ENCODE measurements at places on chromosomes 11 and 22. TPM values are rescaled to one million over a fixed set of nuclear protein-coding genes. Genes with fewer than 3 reads are reported as not detected.
A peak's percentile ranks its signal among the peaks of the same experiment; 100 is the strongest.

DGCR6 gene
- total RNA-seq = 8.0 TPM

GRCh38 chr11:83310718-83311117, 24.6 kb upstream of the CCDC90B start:
- no peak for DNase-seq

PGA4 gene
- total RNA-seq = 0.57 TPM

DNA sequence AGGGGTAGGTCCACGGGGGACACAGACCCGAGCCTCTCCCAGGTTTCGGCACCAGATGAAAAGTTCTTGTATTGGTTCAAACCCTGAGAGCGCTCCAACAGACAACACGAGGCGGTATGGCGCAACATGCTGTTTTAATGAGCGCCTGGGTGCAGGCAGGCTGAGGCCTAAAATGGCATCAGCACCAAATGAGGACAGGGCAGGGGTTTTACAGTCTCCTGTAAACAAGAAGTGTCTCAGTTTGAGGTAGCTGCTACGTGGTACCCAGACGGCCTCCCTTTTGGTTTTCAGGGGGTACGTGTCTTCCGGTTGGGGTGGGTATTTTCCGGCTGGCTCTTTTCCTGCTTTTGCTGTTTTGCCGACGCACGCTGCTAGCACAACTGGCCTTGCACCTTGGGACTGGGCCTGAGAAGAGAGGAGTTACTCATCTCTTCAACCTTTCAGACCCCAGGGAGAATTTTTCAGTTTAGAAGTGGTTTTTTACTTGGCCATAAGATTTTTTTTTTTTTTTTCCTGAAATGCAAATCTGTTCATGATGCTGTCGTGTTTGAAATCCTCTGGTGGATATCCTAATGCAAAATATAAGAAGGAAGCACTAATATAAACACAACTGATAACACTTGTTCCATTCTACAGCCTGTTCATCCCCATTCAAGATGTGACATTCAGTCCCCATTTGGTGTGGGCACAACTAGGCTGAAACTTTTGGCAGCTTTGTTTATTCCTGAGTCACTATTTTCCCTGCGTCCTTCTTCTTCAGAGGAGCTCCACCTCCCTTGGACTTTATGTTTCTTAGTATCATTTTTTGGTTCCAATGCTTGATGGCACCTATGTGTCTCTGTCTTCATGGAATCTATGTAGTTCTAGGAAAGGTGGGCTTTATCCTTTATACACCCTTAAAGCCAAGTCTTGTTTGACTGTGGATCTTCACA, 6.5 kb downstream of the PPFIBP2 start:
- no peak for DNase-seq

PLAAT5 gene
- total RNA-seq = 5.4 TPM

B4GALNT4 gene
- not detected for total RNA-seq

- DNase-seq = no peak
These were observed 417.0 kb upstream of the NARS2 start for GRCh38 chr11:78991681-78992080.

PPP6R3 gene
- 86.1 TPM for total RNA-seq

DNA sequence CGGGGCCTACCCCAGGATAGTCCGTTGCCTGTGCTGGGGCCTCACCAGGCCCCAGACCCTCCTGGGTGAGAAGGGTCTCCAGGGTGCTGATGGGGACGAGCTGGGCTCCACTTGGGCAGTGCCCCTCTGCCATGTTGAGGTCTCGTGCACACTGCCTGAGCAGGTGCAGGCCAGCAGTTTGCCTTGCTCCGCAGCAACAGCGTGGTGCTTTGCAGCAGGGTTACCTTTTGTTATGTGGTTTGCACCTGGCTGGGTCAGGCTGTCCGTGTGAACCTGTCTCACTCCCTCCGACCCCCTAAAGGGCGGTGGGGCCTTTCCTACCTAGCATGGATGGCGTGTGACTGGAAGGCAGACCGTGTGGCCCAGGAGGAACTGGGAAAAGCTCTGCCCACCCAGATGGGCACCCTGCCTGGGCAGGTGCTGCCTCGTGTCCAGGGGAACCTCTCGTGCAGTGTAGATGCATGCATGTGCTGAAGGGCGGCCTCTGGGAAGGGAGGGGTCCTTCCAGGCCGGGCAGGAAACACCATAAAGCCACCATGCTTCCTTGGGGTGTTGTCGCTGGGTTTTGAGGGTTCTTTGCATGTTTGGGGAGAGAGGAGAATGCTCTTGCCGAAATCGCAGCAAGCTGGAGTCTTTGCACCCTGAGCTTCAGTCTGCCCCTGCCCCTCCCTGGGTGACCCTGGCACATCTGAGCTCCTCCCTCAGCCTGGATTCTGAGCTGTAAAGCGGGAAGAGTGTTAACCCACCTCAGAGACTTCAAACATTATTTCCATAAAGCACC, 75.4 kb upstream of the PPARA start:
- no peak for DNase-seq

DNA sequence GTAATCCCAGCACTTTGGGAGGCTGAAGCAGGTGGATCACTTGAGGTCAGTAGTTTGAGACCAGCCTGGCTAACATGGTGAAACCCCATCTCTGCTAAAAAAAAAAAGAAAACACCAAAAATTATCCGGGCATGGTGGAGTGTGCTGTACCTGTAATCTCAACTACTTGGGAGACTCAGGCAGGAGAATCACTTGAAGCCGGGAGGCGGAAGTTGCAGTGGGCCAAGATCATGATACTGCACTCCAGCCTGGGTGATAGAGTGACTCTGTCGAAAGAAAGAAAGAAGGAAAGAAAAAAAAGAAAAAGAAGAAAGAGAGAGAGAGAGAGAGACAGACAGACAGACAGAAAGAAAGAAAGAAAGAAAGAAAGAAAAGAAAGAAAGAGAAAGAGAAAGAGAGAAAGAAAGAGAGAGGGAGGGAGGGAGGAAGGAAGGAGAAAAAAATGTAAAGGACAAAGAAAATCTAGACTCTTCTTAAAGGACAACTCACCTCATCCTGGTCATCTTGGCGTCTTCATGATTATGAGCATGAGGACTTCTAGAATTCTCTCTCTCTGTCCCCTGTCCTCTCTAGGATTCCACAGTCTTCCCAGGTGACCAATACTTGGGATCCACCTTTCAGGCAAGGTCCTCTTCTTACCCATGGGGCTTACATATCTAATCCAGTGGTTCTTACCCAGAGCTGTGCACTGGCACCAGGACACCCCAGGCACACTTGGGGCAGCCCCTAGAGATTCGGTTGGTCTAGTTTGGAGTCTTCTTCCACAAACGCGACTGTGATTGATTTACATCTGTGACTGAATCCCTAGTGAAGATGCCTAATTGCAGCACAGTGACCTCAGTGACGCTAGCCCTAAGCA, 120.9 kb downstream of the MED15 start:
- DNase-seq = no peak

CARNS1 gene
- 4.8 TPM for total RNA-seq

GRCh38 chr11:94117871-94118270, 10.8 kb upstream of the PANX1 start:
- no peak for DNase-seq

MS4A2 gene
- 0.40 TPM for total RNA-seq

GRCh38 chr11:77035580-77035979, 1.4 kb downstream of the B3GNT6 start:
- DNase-seq = no peak

DNA sequence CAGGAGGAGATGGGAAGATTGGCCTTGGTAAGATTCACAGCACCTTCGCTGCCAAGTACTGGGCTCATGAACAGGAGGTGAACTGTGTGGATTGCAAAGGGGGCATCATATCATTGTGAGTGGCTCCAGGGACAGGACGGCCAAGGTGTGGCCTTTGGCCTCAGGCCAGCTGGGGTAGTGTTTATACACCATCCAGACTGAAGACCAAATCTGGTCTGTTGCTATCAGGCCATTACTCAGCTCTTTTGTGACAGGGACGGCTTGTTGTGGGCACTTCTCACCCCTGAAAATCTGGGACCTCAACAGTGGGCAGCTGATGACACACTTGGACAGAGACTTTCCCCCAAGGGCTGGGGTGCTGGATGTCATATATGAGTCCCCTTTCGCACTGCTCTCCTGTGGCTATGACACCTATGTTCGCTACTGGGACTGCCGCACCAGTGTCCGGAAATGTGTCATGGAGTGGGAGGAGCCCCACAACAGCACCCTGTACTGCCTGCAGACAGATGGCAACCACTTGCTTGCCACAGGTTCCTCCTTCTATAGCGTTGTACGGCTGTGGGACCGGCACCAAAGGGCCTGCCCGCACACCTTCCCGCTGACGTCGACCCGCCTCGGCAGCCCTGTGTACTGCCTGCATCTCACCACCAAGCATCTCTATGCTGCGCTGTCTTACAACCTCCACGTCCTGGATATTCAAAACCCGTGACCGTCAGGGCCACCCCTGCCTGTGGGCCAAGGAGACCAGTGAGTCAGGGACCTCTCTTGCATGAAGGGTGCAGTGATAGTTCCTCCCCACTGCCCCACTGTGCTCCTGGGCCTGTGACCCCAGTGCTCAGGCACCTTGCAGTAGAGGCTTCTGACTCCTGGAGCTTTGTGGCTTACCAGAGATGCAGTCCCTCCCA, 83.6 kb downstream of the BCR start:
- no peak for DNase-seq

DNA sequence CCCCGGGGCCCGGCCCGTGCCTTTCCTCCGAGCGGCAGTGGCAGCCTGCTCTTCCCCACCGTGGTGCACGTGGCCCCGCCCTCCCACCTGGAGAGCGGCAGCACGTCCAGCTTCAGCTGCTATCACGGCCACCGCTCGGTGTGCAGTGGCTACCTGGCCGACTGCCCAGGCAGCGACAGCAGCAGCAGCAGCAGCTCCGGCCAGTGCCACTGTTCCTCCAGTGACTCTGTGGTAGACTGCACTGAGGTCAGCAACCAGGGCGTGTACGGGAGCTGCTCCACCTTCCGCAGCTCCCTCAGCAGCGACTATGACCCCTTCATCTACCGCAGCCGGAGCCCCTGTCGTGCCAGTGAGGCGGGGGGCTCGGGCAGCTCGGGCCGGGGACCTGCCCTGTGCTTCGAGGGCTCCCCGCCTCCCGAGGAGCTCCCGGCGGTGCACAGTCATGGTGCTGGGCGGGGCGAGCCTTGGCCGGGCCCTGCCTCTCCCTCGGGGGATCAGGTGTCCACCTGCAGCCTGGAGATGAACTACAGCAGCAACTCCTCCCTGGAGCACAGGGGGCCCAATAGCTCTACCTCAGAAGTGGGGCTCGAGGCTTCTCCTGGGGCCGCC, 11.9 kb downstream of the C22orf31 start:
- no peak for DNase-seq

TEX12 gene
- not detected for total RNA-seq

DNA sequence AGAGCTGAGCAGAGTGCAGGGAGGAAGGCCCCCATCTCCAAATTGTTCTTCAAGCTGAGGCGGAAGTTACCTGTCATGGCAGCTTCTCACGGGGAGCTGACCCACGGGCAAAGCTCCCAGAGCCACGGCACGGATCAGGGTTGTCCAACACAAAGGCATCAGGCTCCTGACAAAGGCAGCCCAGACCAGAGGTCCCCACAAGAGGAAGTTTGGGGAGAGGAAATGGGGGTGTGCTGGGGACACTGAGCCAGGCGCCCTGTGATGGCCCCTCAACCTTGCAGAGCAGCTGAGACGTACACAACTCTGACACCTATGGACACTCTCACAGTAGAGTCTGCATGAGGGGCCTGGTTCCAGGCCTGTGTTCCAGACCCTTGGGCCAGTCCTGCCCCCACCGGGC, 95.6 kb downstream of the CTTN start:
- no peak for DNase-seq

- no peak for DNase-seq
These were observed 661.9 kb downstream of the CNTN5 start for GRCh38 chr11:99682646-99683045.

OR51B2 gene
- total RNA-seq = not detected

GGA1 gene
- 28.4 TPM for total RNA-seq

TMEM121B gene
- total RNA-seq = 2.7 TPM

ALX4 gene
- 0.05 TPM for total RNA-seq

- DNase-seq = peak; percentile 5
These were observed 22.3 kb downstream of the SHANK3 start for GRCh38 chr22:50694766-50695420.

GRCh38 chr11:27592098-27592780, 85.7 kb upstream of the LIN7C start:
- DNase-seq = no peak

- DNase-seq = no peak
These were observed 55.5 kb downstream of the ABTB2 start for GRCh38 chr11:34302046-34302921.

DNA sequence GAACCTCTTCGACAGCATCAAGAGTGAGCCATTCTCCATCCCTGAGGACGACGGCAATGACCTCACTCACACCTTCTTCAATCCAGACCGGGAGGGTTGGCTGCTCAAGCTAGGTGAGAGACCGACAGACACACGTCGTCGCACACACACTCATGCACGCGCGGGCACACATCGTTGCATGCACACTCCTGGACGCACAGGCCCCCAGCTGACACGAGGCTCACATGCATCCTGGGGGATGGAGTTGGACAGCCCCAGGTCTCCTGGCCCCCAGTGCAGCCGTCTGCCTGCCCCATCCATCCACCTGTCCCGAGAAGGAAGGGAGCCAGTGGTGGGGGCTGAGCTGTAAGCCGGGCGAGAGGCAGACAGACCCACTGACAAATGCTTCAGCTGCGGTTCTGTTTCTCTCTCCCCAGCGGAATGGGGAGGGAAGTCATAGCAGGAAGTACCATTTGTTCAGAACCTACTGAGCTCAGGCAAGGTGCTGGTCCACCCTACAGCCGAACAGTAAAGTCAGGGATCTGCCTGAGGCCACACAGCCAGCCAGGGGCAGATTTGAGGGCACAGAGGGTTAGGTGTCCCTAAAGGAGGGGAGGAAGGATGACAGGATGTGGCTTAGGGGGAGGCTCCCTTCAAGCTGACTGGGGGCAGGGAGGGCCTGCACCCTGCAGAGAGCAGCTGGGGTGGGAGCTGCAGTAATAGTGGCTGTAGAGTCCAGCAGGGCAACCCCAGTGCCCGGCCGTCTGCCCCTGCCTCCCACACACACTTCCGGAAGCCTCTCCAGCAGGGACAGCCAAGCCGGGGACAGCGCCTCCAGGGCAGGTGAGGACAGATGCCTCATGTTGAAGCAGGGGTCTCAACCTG, 27.1 kb downstream of the CYTH4 start:
- DNase-seq = no peak

DNA sequence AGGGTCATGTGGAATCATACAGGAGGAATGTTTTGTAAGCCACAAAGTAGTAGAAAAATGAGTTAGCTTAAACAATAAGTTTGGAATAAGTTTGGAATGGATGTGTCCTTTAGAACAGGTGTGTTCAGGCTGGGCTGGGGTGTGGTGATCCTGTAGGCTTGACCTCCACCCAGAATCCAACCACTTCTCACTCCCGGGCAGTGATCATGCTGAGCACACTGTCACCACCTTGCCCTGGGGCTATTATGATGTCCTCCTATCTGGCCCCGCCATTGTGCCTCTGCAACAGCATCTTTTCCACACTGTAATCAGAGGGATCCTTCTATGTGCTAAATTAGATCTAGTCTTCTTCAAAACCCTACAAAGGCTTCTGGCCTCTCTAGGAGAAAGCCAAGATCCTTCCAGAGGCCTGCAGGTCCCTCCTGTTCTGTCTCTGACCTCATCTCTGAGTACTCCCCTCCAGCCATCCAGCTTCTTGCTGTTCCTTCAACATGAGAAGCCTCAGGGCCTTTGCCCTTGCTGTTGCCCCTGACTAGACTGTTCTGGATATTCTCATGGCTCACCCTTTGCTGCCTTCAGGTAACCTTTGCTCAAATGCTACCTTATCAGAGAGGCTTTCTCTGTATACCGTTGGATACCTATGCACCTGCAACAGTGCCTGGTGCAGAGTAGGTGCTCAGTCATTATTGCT, 18.8 kb upstream of the ACCSL start:
- DNase-seq = no peak

CCDC73 gene
- total RNA-seq = not detected

- DNase-seq = no peak
These were observed 69.3 kb upstream of the CTSC start for GRCh38 chr11:88406876-88407275.

Measured in heart left ventricle (tissue), 16 donors.